ENCODE measurements at places on chromosomes 3 and 15. TPM values are rescaled to one million over a fixed set of nuclear protein-coding genes. Genes with fewer than 3 reads are reported as not detected.

GRCh38 chr3:37148208-37148607 is 26.2 kb downstream of the LRRFIP2 start:
- DNase-seq, result no peak

DNA sequence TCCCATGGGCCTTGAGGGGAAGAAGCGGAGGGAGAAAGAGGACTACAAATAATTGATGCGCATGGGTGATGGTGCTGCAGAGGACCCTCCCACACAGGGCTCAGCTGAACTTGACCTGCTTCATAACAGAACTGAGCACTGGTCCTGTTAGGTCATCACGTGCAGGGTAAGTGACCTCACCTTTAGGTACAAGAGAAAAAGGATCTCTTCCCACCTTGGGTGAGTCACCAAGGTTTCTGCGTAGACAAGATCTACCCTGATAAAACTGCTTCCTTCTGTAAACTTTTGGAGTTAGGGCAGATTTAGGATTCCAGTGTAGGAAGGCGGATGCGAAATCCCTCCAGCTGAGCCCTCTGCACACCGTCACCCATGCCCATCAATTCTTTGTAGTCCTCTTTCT is 67.1 kb downstream of the FEM1B start:
- no peak for DNase-seq

DNA sequence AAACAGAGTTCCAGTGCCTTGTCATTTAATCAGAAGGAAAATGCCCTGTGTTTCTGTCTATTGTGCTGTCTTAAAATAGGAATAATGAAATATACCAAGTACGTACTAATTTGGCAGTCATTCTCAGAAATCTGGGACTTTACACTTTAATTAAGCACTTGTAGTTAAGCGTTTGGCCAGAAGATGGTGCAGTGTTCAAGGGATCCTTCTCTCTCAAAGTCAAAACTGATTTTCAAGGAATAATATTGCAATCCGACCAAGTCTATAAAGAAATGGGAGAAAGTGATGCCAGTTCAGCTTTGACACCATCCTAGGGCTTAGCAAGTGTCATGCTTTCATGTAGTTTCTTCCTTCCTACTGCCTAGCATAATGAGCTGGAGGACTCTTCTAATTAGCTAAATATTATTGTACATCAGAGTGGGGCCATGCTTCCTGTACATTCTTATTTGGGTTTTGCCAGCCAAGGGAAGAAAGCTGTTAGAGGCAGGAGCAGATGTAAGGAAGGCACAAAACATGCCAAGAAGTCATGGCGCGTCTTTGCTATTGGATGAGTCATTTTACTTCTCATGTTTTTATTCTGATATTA is 64.8 kb downstream of the SAMMSON start:
- peak; percentile 52 for DNase-seq

The DNAH1 gene
- polyA plus RNA-seq, result 8.9 TPM

- DNase-seq, result no peak
These were observed 68.6 kb upstream of the ATP13A3 start for GRCh38 chr3:194555175-194556062.

- DNase-seq, result no peak
These were observed 171.1 kb upstream of the TTC14 start for GRCh38 chr3:180430896-180431295.
